ENCODE measurements at places on chromosomes 5 and 9.

DNA sequence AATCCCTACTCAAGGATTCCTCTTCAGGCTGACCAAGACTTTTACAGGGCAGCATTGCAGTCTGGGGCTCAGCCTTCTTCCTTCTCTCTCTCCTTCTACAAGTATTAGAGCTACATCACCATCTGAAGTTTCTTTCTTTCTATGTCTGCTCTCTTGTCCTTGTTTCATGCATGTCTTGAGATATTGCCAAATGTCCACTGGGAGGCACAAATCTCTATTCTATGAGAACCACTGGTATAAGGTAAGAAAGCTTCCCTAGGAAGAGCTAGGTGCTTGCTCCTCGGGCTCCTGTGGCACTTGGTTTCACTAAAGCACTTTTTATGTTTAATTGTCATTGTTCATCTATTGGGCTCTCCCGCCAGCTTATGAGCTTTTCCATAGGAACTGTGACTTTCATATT lies 289.2 kb upstream of the PCSK5 start:
- DNase-seq: no peak

- DNase-seq: no peak
Observed at GRCh38 chr9:35416098-35416427, 73.8 kb upstream of the RUSC2 start.

DNA sequence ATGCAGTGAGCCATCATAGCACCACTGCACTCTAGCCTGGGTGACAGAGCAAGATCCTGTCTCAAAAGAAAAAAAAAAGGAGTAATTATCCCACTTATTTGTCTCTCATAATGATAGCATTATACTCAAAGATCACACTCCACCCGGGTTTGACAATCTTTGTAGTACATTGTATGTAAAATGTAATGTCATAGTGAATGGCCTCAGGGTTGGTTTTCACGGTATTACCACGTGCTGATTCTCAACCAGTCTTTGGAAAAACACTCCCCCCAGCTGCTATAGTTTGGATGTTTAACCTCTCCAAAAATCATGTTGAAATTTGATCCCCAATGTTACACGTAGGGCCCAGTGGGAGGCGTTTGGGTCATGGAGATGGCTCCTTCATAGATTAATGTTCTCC lies 402.4 kb upstream of the GRAMD2B start:
- no peak for DNase-seq

- no peak for DNase-seq
Observed at GRCh38 chr9:76709020-76709419, 55.2 kb upstream of the PCA3 start.

GRCh38 chr9:1005043-1005667 lies 28.7 kb downstream of the DMRT3 start:
- peak; percentile 86 for DNase-seq

- no peak for DNase-seq
Observed at GRCh38 chr9:88166660-88167059, 28.4 kb upstream of the SPATA31C2 start.

Measured in MM.1S (cell line).